ENCODE measurements at places on chromosomes 7 and 10.

- DNase-seq, result no peak
Measured at GRCh38 chr10:44908066-44908749, 2.9 kb upstream of the TMEM72 start.

DNA sequence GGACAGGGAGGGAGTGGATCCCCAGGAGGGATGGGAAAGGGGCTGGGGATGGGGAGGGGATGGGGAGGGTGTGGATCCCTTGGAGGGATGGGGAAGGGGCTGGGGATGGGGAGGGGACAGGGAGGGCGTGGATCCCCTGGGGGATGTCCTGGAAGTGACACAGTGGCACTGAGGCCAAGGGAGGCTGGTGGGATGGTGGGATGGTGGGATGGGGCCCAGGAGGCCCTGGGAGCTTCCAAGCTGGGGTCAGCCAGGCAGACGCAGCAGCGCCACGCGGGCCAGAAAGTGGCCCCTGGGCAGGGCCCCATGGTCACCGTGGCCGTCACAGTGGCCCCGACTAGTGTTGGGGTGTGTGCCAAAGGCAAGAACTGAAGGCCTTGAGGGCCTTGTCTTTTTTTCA is 67.8 kb downstream of the INPP5A start:
- DNase-seq, result no peak

DNA sequence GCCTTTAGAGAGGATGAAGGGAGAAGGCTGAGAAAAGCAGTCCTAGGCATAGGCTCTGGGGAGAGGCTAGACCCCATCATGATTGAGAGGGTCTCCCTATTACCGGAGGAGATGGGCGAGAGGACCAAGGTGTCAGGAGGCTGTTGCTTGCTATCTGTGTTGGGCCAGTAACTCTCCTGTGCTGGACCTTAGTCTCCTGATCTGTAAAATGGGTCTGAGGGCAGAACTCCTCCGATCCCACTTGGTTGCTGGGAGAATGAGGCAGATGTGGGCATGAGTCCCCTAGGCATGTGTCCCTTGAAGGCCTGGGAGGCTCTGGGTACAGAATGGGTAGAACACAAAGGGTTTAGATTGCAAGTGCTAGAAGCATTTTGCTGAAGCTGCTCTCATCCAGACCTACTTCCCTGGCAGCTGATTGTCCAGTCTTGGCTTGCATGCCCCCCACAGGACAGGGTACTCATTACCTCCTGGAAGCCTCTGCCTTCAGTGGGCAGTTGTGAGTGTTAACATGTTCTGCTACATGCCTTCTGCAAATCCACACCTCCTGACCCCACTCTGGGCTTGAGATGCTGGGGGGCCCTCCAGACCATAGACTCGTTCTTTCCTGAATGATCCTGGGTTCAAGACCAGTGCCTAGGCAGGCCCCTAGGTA is 4.4 kb downstream of the ZMIZ1 start:
- DNase-seq, result no peak

DNA sequence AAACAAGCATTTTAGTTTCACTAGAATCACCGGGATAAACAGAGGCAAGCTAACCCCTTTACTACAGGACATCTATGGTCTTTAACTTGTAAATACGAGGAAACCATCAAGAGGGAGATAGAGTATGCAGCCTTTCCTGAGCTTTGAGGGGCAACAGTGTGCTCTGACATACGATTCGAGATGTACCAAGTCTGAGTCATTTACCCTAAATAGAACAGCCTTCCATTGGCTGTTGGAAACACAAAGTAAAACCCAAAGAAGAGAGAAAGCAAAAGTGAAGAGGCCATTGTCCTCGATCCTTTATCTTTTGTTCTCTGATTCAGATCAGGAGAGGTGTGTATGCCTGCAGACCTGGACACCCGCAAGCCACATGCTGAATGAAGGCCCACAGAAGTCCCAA is 289.5 kb downstream of the KCNMA1 start:
- no peak for DNase-seq

DNA sequence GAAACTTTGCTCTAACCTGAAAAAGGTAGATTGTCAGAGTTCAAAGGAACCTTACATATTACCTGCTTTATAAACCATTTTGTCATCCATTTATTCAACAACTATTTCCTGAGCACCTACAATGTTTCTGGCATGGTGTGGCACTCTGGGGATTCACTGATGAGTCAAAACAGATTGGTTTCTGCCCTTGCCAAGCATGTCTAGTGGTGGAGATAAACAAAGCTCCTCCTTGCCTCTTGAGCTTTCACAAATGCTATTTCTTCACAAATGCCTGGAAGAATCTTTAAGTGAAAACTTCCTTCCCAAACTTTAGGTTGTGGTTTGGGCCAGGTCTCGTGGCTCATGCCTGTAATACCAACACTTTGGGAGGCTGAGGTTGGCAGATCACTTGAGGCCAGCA is 85.1 kb upstream of the RELN start:
- no peak for DNase-seq

DNA sequence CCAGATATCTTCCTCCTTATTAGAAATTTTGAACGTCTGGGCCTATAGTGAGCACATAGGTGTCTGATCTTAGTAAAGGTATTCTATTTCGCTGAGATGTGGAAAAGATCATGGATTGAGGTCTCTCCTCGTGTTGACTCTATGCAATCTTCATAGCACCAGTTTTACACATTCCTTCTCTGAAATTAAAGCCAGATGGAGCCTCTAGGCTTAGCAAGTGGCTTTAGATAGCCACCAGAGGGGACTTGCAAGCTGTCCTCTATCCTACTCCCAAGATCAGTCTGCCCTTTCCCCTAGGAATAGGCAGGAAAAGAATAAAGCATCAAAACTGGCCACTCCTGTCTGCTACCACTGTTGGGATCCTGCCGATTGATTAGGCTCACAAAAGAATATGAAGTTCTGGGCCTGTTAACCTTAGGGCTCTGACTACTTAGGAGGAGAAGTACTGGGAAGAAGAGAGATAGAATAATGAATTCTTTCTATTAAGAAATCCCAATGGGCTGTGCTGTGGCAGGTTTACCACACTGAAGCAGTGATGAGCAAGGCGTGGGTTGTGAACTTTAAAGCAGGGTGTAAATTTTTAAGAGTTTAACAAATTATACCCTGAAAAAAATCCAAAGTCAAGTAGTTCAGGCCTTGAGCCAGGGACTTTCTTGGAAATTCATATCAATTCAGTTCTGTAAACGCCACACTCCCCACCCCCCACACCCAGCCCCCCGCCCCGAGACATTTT is 2.2 kb upstream of the STRIP2 start:
- DNase-seq, result no peak

DNA sequence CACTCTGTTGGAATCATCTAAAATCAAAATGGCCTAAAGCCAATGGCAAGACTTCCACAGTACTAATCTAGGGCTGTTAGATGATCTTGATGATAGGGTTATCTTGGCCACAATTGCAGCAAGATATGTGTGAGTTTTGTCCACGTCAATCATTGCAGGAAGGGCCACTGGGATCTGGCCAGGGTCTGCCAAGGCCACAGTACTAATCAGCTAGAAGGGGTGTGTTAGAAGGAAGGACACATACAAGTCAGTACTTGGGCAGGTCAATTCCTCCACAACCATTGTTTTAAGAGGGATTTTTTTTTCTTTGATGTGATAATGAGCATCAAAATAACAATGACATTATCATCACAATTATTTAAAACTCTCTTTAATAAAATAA is 1.6 kb downstream of the LMOD2 start:
- no peak for DNase-seq

GRCh38 chr10:72611783-72612182 is 14.1 kb downstream of the MICU1 start:
- peak; percentile 15 for DNase-seq

DNA sequence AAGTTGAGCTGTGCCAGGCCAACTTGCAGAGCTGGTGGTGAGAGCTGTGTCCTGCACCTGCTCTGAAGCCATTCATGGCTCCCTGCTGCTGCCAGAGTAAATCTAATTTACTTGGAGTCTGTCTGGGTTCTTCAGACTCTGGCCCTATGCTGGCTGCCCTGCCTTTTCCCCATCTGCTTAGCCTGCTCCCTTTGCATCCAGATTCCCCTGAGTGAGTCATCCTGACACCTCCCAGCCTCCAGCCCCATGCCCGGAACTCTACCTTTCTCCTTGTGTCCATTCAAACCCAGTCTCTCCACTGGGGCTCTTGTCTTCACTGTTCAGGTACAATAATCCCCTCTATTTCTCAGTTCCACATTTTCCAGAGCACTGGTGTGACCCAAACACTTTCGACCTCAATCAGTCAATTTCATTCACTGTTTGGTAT is 434.4 kb upstream of the ZMIZ1 start:
- no peak for DNase-seq

DNA sequence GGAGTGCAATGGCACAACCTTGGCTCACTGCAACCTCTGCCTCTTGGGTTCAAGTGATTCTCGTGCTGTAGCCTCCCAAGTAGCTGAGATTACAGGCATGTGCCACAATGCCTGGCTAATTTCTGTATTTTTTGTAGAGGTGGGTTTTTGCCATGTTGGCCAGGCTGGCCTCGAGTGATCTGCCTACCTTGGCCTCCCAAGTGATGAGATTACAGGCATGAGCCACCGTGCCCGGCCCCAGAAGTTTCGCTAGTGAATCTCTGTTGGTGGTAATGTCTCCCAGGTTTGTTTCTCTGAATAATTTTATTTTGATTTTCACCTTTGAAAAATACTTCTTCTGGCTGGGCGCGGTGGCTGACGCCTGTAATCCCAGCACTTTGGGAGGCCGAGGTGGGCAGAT is 58.8 kb downstream of the ABRAXAS2 start:
- no peak for DNase-seq

GRCh38 chr7:137266764-137267163 is 76.8 kb downstream of the PTN start:
- no peak for DNase-seq

- no peak for DNase-seq
Measured at GRCh38 chr10:126390324-126390723, 2.0 kb upstream of the ADAM12 start.

GRCh38 chr7:12287901-12288300 is 76.8 kb downstream of the TMEM106B start:
- no peak for DNase-seq

DNA sequence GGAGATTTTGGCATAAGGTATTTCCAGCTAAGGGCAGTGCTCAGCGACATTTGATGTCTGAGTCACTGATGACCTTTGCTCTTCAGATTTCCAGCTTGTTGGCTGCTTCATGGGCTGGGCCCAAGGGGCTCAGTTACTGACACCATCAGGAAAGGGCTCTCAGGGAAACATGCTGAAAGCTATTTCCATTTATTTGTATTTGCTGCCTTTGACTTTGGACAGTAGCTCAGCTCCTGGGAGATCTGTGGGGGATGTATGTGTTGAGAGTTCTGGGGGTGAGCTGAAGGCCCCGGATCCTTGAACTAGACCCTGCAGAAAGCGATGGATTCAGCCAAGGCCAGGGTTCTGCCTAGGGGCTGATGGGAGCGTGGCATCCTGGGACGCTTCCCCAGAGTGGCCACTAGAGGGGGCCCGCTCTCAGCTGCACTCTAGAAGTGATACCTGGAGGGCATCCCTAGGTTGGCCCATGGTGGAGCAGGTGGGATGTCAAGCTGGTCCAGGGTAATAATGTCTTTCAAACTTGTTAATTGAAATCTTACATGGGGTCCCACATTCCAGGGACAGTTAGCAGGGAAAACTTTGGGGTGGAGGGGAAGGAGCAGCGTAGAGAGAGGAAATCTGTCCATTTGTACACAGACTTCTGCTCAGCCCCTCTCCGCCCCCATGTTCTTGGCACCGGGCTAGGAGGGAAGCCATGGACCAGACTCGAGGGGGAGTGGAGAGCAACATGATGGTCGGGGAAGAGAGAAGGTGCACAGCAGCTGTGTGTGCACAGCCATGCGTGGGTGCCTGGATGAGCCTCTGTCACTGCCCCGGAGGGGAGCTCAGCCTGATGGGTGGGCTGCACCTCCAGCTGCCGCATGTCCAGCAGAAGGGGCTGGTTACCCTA is 3.0 kb upstream of the BTBD16 start:
- DNase-seq, result peak; percentile 12

DNA sequence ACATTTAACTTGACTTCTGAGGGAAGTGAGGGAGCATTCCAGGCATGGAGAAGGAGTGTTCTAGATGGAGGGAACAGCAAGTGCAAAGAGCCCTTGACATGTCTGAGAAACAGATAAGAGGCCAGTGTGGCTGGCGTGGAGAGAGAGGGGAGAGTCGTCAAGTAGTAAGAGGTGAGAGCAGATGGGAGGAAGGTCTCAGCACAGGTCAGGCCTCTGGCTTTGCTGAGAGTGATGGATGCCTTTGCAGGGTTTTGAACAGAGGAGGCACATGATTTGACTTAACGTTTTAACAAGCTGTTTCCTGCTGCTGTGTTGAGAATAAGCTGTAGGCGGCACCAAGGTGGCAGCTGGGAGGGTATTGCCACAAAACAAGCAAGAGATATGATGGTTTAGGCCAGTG is 97.2 kb downstream of the KAT6B start:
- DNase-seq, result peak; percentile 65

DNA sequence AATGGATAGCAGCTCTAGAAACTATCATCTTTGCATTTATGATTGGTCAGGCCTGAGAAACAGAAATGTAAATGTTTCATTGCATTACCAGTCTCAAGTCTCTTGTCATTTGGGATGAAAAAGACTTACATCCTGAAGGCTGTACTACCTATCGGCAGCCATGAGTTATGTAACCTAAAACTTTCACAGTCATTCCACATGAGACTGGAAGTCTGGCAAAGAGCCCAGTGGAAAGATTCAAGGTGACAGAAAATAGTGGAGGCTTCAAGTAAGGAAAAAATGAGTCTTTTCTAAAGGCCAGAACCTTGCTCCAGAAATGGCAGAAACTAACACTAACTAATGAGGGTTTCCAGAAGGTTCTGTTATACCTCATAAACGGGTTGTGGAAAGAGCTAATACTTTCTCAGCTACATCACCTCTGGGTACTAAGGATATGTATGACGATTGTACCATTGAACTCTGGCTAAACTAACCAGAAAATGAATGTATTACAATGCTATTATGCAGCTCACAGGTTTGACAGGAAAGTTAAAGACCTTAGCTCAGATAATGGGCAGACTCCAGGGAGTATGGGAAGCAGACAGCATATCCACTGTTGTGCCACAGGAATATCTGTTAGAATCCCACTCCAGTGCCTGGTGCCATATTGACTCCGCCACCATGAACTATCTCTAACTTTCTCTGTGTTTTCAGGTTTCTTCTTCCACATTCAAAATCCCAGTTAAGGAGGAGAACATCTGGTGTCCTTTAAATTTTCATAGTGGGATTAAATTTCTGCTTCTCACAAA is 41.7 kb upstream of the DYNC1I1 start:
- DNase-seq, result no peak

DNA sequence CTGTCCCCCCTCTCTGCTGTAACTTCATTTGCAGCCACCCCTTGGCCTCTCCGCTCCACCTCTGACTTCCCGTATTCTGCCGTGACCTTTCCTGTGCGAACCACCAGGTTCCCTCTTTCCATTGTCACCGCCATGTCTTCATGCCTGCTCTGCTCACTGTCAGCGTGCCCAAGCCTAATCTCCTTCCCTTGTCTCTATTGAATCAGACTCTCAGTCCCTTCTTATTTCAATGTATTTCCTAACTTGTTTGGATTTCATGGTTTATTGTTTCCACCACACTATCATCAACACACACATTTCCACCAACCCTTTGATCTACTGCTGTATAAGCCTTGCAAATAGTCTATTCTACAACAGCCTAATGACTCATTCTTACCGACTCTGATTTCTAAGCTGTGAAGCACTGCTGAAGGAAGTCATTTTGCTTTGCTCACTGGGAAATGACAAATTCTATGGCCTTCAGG is 30.0 kb upstream of the INHBA start:
- DNase-seq, result peak; percentile 52

GRCh38 chr7:11607686-11608085 is 224.3 kb downstream of the THSD7A start:
- no peak for DNase-seq

Measured in common myeloid progenitor, CD34-positive (primary cell).